ENCODE measurements at places on chromosomes 2 and 18.

DNA sequence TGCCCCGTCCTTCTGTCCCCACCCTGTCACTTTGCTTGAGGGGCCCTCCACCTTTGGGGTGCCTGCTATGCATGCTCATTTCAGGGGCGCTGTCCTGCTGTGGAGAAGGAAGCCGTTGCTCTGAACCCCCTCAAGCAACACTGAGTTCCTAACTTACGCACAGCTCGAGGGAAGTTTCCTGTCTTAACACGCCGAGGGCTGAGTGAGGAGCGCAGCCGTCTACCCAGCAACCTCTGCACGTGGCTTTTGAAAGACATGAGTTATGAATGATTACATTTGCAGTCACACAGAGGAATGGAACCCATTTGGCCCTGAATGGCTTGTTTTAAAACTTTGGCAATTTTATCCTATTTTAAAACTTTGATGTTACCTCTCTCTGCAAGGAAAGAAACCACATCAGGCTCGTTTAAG, 14.0 kb downstream of the RAMP1 start:
- no peak for DNase-seq

DNA sequence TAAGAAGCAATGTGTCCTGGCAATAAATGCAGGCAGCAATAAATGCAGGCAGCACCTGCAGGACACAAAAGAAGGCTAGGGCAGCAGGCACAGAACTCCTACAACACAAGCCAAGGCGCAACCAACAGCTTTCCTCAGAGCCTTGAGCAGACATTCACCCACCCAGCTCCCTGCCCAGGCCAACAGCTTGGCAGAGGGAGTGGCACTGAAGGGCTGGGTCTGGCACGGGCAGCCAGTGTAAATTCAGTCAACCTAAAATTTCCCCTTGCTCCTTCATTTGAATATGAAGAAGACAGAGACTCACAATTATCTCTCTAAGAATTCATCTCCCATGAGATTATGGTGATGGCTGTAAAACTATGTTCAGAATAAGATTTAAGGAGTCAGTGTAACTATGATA, 35.4 kb downstream of the AAK1 start:
- no peak for DNase-seq

GRCh38 chr2:26300234-26300925, 45.6 kb upstream of the SELENOI start:
- DNase-seq = no peak

- no peak for DNase-seq
Observed at GRCh38 chr2:199378948-199379650, 78.6 kb downstream of the SATB2 start.

- peak; percentile 18 for DNase-seq
Observed at GRCh38 chr2:31886700-31887099, 124.1 kb downstream of the MEMO1 start.

DNA sequence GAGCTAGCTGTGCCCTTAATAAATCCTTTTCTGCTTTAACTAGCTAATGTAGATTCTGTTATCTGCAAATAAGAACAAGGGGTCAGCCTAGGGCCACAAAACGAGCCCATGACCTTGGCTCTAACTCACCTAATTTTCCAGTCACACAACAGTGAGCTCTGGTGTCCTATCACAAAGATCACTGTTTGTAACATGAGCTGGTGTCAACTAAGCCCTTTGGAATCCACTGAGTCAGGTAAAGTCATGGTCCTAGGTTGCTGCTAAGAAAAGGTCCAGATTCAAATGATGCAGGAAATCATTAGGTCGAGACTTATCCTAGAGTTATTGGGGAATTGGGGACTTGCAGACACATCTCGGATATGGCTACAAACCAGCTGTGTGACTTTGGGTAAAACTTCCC, 49.9 kb downstream of the ST8SIA5 start:
- no peak for DNase-seq

Measured in HEK293T (cell line).